ENCODE measurements at places on chromosomes 16 and 17. TPM values are rescaled to one million over a fixed set of nuclear protein-coding genes. Genes with fewer than 3 reads are reported as not detected.
A peak's percentile ranks its signal among the peaks of the same experiment; 100 is the strongest.

Gene ESRP2
- total RNA-seq = 103 TPM

Gene CCDC137
- total RNA-seq = 37.8 TPM

Gene AIPL1
- total RNA-seq = not detected

Gene C16orf96
- total RNA-seq = not detected

GRCh38 chr17:58335061-58335731, 6.6 kb upstream of the TSPOAP1 start:
- DNase-seq = no peak

- no peak for DNase-seq
Observed at GRCh38 chr16:48495303-48495702, 110.1 kb upstream of the SIAH1 start.

GRCh38 chr16:46859719-46860152, 24.4 kb upstream of the GPT2 start:
- DNase-seq = peak; percentile 84

DNA sequence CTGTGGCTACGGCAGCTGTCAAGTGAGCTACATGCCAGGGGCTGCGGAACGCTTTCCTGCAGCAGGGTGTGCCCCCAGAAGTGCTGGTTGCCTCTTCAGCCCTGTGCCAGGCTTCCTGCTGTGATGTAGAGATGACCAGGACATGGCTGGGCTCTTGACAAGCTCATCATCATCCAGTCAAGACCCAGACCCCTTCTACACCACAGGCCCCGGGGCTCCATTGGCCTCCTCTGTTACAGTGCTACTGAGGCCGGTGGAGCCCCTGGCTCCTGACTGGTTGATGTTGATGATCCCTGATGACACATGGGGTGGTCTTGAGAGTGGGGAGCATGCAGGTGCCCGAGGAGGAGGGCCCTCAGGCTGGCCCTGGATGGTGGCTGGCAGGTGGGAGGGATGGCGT, 50.1 kb downstream of the B9D1 start:
- no peak for DNase-seq

DNA sequence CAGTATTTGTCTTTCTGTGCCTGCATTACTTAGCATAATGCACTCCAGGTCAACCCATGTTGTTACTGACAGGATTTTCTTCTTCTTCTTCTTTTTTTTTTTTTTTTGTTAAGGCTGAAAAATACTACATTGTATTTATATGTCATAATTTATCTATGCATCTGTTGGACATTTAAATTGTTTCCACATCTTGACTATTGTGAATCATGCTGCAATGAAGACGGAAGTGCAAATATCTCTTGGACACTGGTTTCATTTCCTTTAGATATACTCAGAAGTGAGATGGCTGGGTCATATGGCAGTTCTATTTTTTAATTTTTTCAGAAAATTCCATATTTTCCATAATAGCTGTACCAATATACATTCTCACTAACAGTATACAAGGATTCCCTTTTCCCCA, 272.7 kb upstream of the PMFBP1 start:
- DNase-seq = no peak

DNA sequence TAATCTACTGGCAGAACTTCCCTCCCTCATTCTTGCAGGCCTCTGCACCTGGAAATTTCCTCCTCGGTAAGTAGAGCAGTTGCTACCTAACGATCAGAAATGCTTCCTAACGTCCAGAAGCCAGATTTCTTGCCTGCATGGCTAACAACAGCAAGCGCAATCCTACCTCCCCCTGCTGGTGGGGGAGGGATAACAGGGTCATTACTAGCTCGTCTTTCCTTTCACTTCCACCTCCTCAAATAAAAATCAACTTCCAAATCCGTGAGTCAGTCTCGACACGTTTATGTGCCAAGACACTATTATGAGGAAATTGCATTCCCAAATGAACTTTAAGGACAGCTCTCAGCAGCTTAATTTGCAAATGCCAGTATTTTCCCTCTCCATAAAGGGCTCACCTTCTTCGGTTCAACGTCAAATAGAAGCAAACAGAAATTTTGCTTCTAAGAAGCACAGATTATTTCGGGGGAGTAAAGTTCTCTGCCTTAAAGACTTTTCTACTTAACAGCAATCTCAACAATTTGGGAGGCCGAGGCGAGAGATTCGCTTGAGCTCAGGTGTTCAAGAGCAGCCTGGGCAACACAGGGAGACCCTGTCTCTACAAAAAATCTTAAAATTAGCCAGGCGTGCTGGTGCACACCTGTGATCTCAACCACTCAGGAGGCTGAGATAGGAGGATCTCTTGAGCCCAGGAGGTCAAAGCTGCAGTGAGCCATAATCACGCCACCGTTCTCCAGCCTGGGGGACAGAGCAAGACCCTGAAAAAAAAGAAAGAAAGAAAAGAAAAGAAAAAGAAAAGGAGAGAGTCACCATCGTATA, 188.6 kb upstream of the PSMD7 start:
- peak; percentile 86 for DNase-seq

GRCh38 chr17:70774339-70775117, 605.2 kb downstream of the KCNJ2 start:
- DNase-seq = no peak

DNA sequence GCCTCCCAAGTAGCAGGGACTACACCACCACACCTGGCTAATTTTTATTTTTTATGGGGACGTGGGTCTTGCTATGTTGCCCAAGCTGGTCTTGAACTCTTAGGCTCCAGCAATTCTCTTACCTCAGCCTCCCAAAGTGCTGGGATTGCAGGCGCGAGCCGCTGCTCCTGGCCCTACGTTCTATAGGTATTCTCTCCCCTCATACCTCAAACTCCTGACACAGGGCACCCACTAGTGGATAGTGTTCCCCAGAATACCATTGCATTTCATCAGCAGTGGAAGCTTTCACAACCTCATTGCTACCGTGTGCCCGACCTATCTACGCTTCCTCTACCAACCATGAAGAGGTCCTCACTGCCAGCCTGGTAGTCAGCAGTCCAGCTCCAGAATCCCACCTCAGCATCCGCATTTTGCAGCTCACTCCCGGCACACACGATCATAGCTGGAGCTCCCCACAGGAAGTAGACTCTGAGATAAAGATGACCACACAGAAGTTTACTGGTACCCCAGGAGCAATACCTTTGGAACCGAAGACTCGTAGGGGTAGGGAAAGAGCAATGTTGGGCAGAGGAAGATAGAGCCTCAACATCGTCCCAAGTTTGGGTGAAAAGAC, 9.3 kb downstream of the CTRB2 start:
- DNase-seq = no peak

DNA sequence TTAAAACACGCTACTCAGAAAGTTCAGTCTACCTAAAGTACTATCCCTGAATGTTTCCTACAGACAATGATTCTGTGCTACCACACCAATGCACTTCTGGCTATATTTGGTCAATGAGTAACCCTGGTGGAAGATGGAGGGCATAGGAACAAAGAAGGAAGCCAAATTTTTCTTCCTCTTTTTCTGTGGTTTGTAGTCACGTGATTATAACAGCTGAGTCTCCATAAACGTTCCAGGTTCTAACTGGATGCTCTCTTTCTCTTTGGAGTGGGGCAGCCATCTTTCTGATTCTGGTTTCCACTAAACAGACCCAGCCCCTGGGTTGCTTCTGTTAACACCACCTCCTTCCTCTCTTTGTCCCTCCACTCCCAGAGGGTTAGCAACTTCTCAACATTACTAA, 274.9 kb downstream of the CDH11 start:
- no peak for DNase-seq
